ENCODE measurements at places on chromosomes 7 and 10. TPM values are rescaled to one million over a fixed set of nuclear protein-coding genes. Genes with fewer than 3 reads are reported as not detected.

DNA sequence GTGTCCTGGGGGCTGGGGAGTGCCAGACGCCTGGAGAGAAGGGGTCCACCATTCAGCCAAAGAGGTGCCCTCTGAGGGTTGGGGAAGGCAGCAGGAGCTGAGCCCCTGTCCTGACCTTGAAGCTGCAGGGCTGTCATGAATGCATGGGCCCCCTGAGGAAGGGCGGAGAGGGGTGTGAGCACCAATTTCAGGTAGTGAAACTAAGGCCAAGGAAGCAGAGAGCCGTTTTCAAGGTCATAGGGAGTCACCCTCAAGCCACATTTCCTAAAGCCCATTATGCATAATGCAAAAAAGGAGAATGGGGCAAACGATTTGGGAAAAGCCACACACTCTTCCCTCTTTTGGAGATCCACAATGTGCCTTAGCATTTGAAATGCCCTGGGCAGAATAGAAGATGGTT lies 37.2 kb downstream of the FIGNL1 start:
- peaks cover 65% of the 10 kb centered on the region for H3K4me1 ChIP-seq
- no peak overlapping the region for H3K4me3 ChIP-seq
- H3K27ac ChIP-seq, result peak overlapping the region; percentile 5
- H3K27me3 ChIP-seq, result no peaks in the 10 kb centered on the region
- no peaks in the 10 kb centered on the region for H3K36me3 ChIP-seq
- DNase-seq, result no peak

Gene LGI1
- total RNA-seq, result not detected

DNA sequence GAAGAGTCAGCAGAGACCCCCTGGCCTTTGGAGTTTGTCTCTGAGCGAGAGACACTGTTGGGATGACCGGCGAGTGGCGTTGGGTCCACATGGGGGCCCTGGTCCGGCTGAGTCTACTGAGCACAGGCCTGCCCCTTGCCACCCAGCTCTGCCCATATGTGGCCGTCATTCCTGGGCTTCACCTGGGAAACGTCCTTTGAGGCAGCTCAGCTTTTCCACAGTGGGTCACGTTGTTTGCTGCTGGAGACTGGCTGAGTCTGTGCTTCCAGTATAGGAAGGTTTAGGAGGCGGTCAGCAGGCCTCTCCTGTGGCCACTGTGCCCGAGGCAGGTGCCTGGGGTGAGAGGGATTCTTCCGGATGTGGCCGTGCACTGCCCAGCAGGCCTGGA lies 17.1 kb downstream of the ADAM8 start:
- H3K4me3 ChIP-seq, result peak overlapping the region; percentile 45
- peaks cover 9% of the 10 kb centered on the region for H3K36me3 ChIP-seq
- peak overlapping the region; percentile 82 for H3K27ac ChIP-seq
- H3K4me1 ChIP-seq, result peaks cover 59% of the 10 kb centered on the region
- peaks cover 2% of the 10 kb centered on the region for H3K27me3 ChIP-seq
- no peak for DNase-seq

Gene UPP1
- 93.3 TPM for total RNA-seq

Gene ZNF117
- total RNA-seq, result 5.8 TPM

DNA sequence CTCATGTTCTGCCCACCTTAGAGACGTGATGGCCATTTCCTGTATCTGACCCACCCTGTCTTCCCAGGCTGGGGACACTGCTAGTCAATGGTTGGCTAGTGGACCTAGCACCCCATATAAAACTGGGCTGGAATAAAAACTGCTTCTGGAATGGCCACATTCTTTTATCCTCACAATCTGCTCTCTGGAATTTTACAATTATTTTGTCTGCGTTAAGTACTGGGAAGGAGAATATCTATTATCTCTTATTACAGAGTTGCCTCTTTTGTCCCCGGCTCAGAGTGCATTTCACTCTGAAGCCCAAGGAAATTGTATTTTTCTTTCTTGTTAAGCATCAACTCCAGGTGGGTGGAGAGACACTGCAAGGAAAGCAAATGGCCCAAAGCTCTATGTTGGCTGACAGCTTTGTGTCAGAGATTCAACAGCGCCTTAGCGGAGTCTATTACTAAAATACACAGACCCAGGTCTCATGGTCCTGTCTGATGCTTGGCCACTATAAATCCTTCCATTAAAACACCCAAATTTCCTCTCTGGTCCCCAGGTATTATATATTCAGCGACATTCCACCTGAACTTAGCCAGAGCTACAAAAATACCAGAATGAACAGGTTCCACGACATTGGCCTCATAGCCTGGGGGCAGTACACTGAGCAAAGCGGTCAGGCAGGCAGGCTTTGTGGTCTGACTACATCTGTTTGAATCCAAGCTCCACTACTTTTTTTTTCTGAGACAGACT lies 121.7 kb downstream of the PRPF18 start:
- no peak for DNase-seq
- no peak overlapping the region for H3K27ac ChIP-seq
- H3K4me3 ChIP-seq, result no peak overlapping the region
- H3K27me3 ChIP-seq, result peaks cover 31% of the 10 kb centered on the region
- H3K4me1 ChIP-seq, result peaks cover 26% of the 10 kb centered on the region

DNA sequence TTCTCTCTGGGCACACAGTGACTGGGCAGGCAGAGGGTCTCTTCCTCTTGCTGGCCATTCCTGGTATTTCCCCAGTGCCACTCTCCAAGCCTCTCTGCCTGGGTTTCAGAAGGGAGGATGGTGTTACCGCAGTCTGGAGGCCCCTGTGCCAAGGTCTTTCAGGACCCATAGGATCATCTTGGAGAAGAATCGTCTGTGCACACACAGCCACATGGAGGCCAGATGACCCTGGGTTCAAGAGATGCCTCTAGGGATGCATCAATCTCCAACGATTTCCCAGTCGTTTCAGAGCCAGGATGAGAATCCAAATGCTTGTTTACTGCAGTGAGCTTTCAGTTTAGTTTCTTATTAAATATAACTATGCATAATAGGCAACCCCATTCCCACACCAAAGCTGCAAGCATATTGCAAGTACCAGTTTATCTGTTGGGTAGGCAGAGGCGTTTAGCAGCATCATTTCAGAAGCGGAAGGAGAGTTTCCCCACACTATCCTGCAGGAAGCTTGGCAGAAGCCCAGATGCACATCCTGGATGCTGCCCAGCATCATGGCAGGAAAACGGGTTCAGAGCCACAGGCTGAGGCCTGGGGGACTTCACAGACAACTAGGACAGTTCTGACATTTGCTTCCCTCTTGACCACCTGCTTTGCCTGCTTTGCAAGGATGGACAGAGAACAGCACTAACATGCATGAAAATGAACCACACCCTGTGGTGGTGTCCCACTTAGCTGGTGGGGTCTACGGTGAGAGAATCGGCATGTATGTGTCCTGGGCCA lies 134.7 kb upstream of the FAM20C start:
- DNase-seq, result no peak
- no peak overlapping the region for H3K4me3 ChIP-seq
- H3K27me3 ChIP-seq, result no peaks in the 10 kb centered on the region

- DNase-seq, result peak; percentile 73
- H3K4me3 ChIP-seq, result no peak overlapping the region
- H3K27me3 ChIP-seq, result no peaks in the 10 kb centered on the region
- H3K36me3 ChIP-seq, result peaks cover 52% of the 10 kb centered on the region
Measured at GRCh38 chr10:119133949-119134348, 30.0 kb downstream of the DENND10 start.

DNA sequence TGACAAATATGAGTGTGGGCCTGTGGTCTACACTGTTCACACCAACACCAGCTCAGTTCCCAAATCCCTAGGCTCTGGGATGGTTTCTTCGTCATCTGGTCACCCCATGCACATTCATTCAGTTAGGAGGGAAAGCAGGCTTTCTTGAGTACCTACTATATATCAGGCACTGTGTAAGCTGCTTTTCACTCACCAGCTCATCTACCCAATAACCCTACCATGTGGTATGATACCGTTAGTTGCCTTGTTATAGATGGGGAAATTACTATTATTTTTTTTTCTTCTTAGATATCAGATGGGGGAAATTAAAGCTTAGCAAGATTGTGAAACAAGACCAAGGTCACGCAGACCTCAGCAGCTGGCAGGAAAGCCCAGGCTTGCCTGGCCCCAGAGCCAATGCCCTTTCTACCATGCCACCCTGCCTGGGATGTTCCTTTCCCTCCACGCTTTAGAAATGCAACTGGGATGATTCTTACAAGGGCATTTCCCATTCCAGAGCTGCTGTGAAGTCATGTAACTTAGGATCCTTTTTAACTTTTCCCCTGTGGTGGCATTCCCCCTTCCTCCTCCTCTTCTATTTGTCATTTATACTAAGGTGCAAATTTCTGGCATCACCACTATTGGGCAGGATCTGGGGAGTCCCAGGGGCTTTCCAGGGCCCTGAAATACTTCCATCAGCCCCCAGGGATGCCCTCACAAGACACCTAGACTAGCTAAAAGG lies 93.1 kb upstream of the EFCAB10 start:
- H3K36me3 ChIP-seq, result no peaks in the 10 kb centered on the region
- peak overlapping the region; percentile 53 for H3K27ac ChIP-seq
- peak; percentile 52 for DNase-seq
- H3K4me1 ChIP-seq, result peaks cover 68% of the 10 kb centered on the region
- H3K27me3 ChIP-seq, result no peaks in the 10 kb centered on the region

Gene TNS3
- 0.04 TPM for total RNA-seq

GRCh38 chr10:82908751-82909150 lies 1033.8 kb downstream of the NRG3 start:
- DNase-seq, result no peak
- no peak overlapping the region for H3K4me3 ChIP-seq
- H3K36me3 ChIP-seq, result no peaks in the 10 kb centered on the region
- H3K27me3 ChIP-seq, result no peaks in the 10 kb centered on the region

DNA sequence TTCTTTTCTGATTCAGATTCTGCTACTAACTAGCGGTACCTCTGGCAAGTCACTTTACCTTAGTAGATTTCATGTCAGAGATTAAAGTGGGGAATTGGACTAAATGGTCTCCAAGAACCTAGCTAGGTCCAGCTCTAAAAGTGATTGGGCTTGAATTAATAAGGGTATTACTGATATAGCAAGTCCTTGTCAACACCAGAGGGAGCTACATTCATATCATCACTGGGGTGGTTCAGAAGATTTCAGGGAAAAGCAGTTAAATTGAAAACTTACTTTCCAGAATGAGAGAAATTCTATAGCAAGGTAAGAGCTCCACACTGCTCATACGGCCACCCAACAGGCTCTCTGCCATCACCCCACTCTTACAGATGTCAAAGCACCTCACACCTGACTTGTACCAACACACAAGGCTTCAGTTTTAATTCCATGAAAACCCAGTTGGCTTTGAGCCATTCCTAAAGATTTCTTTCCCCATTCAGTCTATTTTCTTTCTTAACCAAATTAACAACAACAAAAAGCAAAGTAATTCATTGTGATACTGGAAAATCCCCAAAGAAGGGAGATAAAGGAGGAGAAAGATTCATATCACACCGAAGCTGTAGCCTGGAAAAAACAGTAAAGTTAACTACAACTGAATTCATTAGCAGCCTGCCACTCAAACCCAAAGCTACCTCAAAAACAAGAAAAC lies 38.0 kb upstream of the SPOCK2 start:
- no peak overlapping the region for H3K27ac ChIP-seq
- H3K4me3 ChIP-seq, result no peak overlapping the region
- DNase-seq, result no peak
- no peaks in the 10 kb centered on the region for H3K27me3 ChIP-seq
- H3K4me1 ChIP-seq, result peaks cover 30% of the 10 kb centered on the region

Gene NSUN6
- 21.3 TPM for total RNA-seq

Gene GAD2
- not detected for total RNA-seq

Gene TMEM213
- total RNA-seq, result not detected

DNA sequence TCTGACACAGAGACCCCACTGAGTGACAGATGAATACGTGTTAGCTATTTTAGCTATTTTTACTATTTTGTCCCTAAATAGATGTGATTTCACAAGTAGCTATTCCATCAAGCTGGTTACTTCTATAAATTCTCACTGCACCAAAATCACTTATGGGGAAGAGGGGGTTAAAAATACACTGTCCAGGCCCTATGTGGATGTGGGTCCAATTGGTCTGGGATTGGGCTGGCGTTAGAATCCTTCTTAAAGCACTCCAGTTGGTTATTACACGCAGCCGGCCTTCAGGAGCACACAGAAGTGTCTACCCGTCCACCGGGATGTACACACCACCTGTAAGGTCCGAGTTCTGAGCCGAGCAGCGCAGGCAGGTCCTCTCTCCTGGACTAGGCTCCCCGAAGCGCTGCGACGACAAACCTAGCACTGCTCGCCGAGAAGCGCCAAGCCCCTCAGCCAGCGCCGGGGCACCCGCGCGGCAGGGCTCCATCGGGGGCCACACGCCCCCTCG lies 222.3 kb upstream of the MKLN1 start:
- no peaks in the 10 kb centered on the region for H3K27me3 ChIP-seq
- DNase-seq, result no peak
- peaks cover 65% of the 10 kb centered on the region for H3K4me1 ChIP-seq

Gene CLDN12
- 4.3 TPM for total RNA-seq

- H3K27ac ChIP-seq, result no peak overlapping the region
- no peak for DNase-seq
- no peak overlapping the region for H3K4me3 ChIP-seq
- H3K4me1 ChIP-seq, result no peaks in the 10 kb centered on the region
Measured at GRCh38 chr10:11359869-11360268, 251.6 kb downstream of the USP6NL start.

DNA sequence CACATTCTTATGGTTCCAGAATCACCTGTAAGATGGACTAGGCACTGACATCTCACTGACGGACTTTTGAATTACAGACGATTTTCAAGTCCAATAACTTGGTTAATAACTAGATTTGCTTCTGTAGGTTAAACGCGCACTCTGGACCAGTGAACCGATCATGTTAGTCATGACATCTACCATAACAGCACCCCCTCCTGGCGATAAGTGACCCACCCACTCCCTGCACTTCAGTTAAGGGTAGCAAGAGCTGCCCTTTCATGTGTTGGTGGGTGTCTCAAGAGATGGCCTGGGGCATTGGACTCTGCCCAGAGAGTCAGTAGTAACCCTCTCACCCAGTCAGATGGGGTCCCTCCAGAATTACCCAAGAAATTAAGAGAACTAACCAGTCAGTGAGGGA lies 12.9 kb downstream of the GRM8 start:
- peaks cover 31% of the 10 kb centered on the region for H3K27me3 ChIP-seq
- H3K4me1 ChIP-seq, result no peaks in the 10 kb centered on the region
- peak; percentile 44 for DNase-seq
- no peaks in the 10 kb centered on the region for H3K36me3 ChIP-seq
- no peak overlapping the region for H3K4me3 ChIP-seq

DNA sequence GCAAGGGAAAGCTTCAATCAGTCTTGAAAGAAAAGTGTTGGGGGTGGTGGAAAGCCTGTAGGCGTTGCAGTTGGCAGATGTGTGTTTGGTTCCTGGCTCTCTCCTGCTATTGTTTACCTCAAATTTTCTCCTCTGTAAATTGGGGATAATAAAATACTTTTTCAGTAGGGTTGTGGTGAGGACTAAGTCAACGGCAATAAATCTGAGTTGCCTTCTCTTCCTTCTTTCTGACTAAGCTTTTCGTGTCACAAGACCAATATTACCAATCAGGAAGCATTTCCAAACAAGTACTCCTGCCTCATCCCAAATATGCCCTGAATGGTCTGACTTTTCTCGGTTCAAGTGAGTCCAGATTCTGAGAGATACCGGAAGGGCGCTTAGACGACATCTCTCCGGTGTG lies 54.0 kb downstream of the CREB5 start:
- H3K27ac ChIP-seq, result no peak overlapping the region
- no peak for DNase-seq
- no peak overlapping the region for H3K4me3 ChIP-seq
- H3K36me3 ChIP-seq, result no peaks in the 10 kb centered on the region
- no peaks in the 10 kb centered on the region for H3K4me1 ChIP-seq

Gene GIGYF1
- total RNA-seq, result 41.5 TPM
